ENCODE measurements at places on chromosomes 7 and 10. TPM values are rescaled to one million over a fixed set of nuclear protein-coding genes. Genes with fewer than 3 reads are reported as not detected.

DNA sequence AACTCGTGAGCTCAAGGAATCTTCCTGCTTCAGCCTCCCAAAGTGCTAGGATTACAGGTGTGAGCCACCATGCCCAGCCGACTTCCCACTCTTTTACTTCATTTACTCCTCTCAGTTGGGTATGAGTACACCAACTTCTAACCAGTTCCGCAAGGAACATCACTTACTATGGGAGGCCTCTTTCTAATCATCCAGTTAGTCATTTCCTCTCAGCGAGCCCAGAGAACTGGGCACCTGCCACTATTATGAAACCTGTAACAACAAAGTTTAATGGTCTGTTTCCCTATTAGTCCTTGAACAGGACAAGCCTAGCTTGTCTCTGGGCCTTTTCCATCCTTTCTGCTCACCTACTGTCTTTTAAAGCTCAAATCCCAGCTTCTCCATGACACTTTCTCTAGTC, 88.8 kb downstream of the DNMBP start:
- no peak for DNase-seq

GRCh38 chr10:131548176-131548575, 236.7 kb upstream of the TCERG1L start:
- no peak for DNase-seq

DNA sequence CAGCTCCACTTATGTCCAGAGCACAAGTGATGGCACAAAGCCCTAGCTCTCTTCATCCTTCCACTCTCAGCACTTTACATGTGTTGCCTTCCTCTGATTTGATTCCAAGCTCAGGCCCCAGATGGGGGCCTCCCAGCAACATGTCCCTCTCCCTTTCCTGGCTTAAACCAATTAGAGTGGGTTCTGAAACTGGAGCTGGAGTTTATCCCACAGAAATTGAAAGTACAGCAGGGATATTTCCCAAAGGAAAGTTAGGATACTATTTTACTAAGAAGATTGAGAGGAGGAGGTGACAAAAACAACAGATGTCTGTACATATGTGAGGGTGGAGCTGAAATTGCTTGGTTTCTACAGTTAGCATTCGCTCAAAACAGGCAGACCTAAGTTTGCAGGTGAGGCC, 724.6 kb downstream of the AUTS2 start:
- DNase-seq, result no peak

GRCh38 chr10:46308666-46309450, 22.1 kb downstream of the ANTXRL start:
- no peak for DNase-seq

- no peak for DNase-seq
Observed at GRCh38 chr7:74284781-74285259, 4.4 kb upstream of the CLIP2 start.

Gene AHR
- total RNA-seq, result 36.6 TPM

- no peak for DNase-seq
Observed at GRCh38 chr10:93464776-93465388, 17.3 kb downstream of the MYOF start.

- no peak for DNase-seq
Observed at GRCh38 chr7:66105263-66105748, 9.3 kb upstream of the CRCP start.

Measured in Panc1 (cell line).